ENCODE measurements at places on chromosomes 4 and X.

GRCh38 chr4:184474263-184475095 lies at the start of gene IRF2:
TSS of gene IRF2 (minus strand) at chr4:184474550. CDS start at chr4:184429064, 45,486 bp downstream.
- DNase-seq = peak; percentile 98

GRCh38 chr4:159374749-159375530 lies 272.1 kb downstream of the RAPGEF2 start:
- DNase-seq = peak; percentile 74

GRCh38 chr4:1459722-1460511 lies 53.7 kb upstream of the NKX1-1 start:
- peak; percentile 11 for DNase-seq

- no peak for DNase-seq
Observed at GRCh38 chrX:46620505-46620904, 46.9 kb downstream of the CHST7 start.

DNA sequence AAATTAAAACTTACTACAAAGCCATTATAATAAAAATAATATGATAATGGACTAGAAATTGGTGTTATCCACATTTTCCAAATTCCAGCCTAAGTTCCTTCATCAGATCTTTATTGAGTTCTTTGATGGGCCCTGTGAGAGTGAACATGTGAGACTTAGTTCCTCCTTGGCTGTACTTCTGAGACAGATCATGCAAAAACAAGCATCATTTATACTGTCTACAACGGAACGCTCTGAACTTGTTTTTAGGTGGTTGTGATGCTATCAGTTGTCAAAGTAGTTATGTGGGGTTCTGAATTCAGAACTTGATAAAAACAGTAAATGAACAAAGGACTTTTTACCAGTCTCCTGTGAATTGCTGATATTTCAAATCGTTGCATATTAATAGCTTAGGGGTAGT lies 48.9 kb downstream of the JADE3 start:
- no peak for DNase-seq

GRCh38 chr4:13541720-13542576 lies 2.4 kb downstream of the NKX3-2 start:
- DNase-seq = peak; percentile 18

- DNase-seq = no peak
Observed at GRCh38 chr4:140251571-140251970, 97.6 kb upstream of the MAML3 start.

- DNase-seq = no peak
Observed at GRCh38 chr4:152106781-152107321, 346.0 kb upstream of the GATB start.

- no peak for DNase-seq
Observed at GRCh38 chrX:13835825-13836224, 18.9 kb upstream of the GPM6B start.

DNA sequence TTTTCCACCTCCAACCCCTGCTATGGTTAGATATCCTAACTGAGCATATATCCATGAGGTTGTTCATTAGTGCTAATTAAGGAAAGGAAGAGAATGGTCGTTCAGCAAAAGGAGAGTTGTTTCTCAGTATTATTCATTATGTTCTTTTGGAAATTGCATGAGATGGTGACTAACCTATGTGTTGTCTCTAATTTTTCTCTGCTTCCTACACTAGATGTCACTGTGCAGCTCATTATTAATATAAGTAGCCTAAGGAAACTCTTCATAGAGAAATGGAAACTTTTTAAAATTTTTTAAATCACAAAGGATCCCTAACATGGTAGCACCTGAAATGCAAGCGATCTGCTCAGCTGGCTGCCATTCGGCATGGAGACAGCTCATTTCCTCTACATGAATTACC lies 67.7 kb upstream of the FAM9A start:
- DNase-seq = peak; percentile 20

DNA sequence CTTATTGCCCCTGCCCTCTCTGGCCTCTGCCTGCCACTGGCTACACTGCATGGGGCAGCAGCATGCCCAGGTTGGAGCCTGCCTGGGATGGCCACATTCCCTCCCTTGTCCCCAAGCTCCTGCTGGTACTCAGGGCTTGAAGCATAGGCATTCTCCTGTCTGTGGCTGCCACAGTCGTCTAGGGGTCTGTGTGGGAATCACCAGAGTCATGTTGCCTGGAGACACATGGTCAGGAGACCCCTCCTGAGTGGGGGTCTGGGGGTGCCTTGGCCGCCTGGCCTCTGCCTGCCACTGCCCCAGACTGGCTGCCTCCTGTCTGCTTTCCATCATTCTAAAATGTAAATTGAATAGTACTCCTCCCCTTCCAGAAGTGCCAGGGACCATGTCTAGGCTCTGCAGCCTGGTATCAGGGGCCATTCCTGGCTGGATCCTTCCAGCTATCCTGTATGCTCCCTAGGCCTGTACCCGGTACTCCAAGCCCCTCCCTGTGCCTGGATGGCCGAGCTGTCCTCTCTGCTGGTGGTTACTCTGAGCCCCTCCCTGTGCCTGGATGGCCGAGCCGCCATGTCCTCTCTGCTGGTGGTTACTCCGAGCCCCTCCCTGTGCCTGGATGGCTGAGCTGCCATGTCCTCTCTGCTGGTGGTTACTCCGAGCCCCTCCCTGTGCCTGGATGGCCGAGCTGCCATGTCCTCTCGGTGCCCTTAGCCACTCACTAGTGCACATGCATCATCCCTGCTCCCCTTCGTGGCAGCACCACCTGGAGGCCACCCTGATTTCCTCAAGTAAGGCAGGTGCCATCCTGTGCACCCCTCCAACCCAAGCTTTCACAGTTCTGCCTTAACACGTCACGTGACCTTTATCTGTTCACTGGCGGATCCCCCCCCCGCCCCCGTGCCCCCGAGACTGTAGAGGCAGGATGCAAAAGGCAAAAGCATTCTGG lies 5.5 kb upstream of the NKX1-1 start:
- no peak for DNase-seq

DNA sequence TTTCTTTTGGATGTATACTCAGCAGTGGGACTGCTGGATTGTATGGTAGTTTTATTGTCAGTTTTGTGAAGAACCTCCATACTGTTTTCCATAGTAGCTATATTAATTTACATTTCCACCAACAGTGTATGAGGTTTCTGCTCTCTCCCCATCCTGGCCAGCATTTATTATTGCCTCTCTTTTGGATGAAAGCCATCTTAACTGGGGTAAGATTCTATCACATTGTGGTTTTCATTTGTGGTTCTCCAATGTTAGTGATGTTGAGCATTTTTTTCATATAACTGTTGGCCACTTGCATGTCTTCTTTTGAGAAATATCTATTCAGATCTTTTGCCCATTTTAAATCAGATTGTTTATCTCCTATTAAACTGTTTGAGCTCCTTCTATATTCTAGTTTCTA lies 27.6 kb downstream of the QRFPR start:
- no peak for DNase-seq

DNA sequence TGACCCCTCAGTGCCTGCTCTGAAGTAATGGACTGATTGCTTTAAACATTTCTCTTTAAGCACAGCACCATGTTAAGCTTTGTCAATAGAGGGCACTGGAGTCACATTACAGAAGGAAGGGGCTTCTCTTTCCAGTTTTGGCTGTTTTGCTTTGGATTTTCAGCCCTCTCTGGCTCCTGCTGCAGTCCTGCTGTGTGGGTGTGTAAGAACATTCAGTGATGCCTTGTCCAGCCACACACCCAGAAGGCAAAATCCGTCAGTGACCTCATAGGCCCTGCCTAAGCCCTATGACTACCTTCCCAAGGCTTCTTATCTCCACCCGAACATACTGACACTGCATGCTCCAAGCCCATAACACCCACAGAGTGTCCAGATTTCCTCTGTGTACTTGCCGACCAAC lies 215.3 kb upstream of the CTSO start:
- DNase-seq = peak; percentile 87

GRCh38 chr4:112592717-112593116 lies 44.0 kb downstream of the ZGRF1 start:
- no peak for DNase-seq

DNA sequence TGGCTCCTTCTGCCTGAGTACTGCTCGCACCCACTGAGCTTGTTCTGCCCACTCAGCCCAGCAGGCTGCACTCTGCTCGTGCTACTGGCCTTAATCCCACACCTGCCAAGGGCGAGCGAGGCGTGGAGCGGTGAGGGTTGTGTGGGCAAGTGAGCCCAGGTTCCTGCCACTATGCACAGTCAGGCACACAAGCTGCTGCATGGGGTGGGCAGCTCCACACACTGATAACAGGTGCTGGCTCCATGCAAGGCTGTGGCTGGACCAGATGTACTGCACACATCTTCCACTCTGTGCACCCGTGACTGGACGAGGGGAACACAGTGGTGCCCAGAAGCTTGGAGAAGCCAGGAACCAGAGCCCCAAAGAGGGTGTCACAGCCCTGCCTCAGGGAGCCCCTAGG lies 184.3 kb upstream of the NUDT6 start:
- no peak for DNase-seq

GRCh38 chr4:14434483-14434882 lies 567.8 kb upstream of the CPEB2 start:
- no peak for DNase-seq

DNA sequence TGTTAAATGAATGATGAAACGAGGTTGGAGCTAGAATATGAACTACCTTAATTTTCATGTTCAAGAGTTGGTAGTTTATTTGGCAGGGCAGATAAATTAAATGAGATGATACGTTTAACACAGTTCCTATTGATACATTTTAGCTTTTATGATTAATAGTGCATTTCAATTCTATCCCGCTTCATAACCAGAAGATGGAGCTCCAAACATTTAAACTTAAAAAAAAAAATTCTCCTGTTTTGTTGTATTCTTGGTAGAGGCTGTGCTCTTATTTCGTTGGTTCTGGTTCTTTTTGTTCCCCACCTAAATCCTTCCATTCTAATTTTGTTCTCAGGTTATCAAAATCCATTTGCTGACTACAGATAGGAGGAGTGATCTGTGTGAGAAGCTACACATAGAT lies 71.8 kb upstream of the PTPN13 start:
- DNase-seq = peak; percentile 28

DNA sequence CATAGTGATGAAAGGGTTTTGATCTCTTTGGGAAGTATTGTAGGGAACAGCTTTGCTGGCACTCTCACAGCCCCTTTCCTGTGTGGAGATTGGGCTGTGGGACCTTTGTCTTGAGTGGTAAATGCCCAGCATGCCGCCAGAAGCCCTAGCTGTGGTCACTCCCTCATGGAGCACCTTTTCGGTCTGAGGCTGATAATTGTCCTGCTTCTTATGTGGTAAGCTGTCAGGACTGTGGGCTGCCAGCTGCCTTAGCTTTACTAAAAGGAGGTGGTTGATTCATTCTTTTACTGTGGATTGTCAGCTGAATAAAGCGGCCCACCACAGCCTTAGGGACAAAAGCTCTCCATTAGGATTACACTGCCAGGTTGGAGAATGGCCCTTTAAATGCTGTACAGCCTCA lies 7.1 kb downstream of the PASD1 start:
- no peak for DNase-seq

GRCh38 chrX:118594697-118595420 lies 99.2 kb downstream of the DOCK11 start:
- DNase-seq = no peak

DNA sequence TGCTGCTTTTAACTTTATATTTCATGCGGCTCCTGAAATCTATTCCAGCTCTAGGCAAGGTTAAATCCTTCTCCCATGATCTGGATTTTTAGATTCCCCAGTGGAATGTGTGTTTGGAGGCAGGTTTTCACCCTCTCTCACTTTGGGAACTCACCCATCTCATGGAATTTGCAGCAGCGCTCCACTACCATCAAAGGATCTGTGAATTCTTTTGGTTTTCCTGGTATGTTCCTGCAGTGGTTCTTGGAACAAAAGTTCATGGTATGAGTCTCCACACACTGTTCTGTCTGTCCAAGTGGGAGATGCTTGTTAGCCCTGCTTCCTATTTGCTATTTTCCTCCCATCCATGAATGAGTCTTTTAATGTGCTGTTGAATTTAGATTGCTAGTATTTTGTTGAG lies 14.0 kb downstream of the APOOL start:
- no peak for DNase-seq

DNA sequence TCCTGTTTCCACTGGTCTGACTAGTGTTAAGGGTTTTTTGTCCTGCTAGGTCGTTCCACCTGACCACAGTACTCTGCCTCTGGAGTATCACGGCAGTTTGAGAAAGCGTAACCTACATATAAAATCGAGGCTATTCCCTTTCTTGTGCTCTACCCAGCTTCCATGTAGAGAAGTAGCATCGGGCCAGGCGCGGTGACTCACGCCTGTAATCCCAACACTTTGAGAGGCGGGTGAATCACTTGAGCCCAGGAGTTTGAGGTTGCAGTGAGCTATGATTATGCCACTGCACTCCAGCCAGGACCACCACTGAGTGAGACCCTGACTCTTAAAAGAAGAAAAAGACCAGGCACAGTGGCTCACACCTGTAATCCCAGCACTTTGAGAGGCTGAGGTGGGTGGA lies 7.5 kb downstream of the PPEF1 start:
- no peak for DNase-seq

- DNase-seq = no peak
Observed at GRCh38 chrX:9110808-9111207, 76.9 kb upstream of the FAM9B start.

GRCh38 chr4:76208005-76208765 lies 5.4 kb downstream of the SCARB2 start:
- DNase-seq = peak; percentile 78

GRCh38 chr4:117210551-117210950 lies 125.2 kb upstream of the TRAM1L1 start:
- no peak for DNase-seq

DNA sequence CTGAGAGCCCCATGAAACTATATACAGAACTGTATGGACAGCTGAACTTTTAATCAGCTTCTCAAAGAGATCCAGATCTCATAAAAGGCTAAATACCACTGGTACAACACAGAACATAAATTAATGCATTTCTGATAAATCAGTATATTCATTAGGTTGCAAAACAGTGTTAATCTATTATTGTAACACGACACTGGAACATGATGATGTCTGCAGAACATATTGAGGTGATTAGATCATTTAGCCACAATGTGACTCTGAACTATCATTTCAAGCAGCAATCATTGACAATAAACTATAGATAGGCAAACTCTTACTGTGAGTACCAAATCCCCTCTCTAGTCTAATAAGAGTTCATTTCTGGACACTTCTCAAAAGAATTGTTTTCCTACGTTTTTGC lies 50.3 kb downstream of the GASK1B start:
- DNase-seq = peak; percentile 8

GRCh38 chr4:70651864-70652506 lies 14.3 kb downstream of the JCHAIN start:
- peak; percentile 55 for DNase-seq

DNA sequence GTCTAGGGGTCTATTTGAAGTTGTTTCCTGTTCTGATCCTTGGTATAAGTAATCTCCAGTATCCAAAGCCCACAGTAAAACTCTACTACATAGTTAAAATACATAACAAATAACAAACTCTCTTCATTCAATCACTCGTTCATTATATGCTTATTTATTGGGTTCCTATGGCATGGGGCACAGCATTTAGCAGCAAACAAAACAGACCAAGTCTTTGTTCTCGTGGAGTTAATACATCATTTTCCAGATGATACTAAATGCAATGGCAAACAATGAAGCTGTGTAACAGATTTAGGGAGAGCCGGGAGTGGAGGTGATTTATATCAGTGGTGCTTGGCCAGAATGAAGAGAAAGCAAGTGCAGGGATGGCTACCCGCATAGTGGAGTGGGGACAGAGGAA lies 36.6 kb upstream of the SPARCL1 start:
- DNase-seq = no peak

- DNase-seq = no peak
Observed at GRCh38 chr4:17309567-17310268, 202.2 kb downstream of the QDPR start.

GRCh38 chr4:107592519-107592918 lies 127.5 kb downstream of the PAPSS1 start:
- no peak for DNase-seq
